Cortex of kidney (tissue), 1 donor: ENCODE measurements at places on chromosomes 13 and 19.

- DNase-seq = no peak
These were observed 172.7 kb downstream of the KLF5 start for GRCh38 chr13:73231471-73231870.

DNA sequence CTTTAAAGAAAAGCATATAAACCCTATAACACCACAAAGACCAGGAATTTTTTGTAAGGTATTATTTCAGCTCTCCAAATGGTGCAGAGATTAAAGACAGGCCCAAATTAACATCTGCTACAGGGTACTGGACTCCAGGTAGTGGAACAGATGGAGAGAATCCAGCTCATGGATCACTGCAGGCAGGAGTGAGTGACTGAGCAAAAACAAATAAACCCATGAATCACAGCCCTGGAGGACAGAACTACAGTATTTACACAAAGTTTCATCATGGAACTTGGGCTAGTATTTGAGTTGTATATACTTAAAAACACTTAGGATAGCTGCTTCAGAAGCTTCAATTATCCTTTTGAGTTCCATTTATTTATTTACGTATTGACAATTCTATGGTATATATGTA is 132.8 kb upstream of the SPRY2 start:
- DNase-seq = no peak

GRCh38 chr19:21326169-21326568 is 3.0 kb downstream of the ZNF708 start:
- DNase-seq = no peak

GRCh38 chr19:28829359-28829758 is 383.6 kb downstream of the UQCRFS1 start:
- DNase-seq = no peak

- no peak for DNase-seq
These were observed 1301.6 kb downstream of the UQCRFS1 start for GRCh38 chr19:27911122-27911898.

GRCh38 chr19:7098096-7098495 is 28.6 kb downstream of the ZNF557 start:
- DNase-seq = no peak

GRCh38 chr19:10823690-10824089 is 12.3 kb downstream of the TMED1 start:
- no peak for DNase-seq

- DNase-seq = no peak
These were observed 343.7 kb downstream of the SPRY2 start for GRCh38 chr13:79997244-79997643.

GRCh38 chr13:105847527-105848291 is 687.8 kb downstream of the EFNB2 start:
- DNase-seq = no peak

GRCh38 chr13:52736891-52737290 is 2.7 kb downstream of the CNMD start:
- DNase-seq = no peak

- DNase-seq = no peak
These were observed 10.6 kb upstream of the KIR2DL4 start for GRCh38 chr19:54792814-54793213.

GRCh38 chr13:38045278-38046048 is 175.9 kb upstream of the TRPC4 start:
- no peak for DNase-seq

- no peak for DNase-seq
These were observed 27.6 kb downstream of the SLC6A16 start for GRCh38 chr19:49297403-49297802.

DNA sequence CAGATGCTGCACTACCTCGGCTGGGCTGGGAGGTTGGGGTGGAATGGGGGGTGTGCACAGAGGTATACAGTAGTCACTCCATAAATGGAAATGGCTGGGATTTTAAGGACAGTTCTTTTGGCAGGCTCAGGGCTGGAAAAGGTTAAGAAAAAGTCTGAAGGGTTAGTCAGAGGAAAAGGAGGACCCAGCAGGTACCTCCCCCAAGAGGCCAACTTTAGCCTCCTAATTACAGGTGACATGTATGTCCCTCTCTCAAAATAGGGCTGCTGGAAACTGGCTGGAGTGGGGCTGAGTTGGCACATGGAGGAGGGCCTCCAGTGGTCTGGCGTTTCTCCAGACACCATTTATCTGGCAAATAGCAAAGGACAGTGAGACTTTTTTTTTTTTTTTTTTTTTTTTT is 994 bp downstream of the CCDC194 start:
- DNase-seq = no peak

- no peak for DNase-seq
These were observed 1.9 kb downstream of the OCEL1 start for GRCh38 chr19:17227798-17228367.

DNA sequence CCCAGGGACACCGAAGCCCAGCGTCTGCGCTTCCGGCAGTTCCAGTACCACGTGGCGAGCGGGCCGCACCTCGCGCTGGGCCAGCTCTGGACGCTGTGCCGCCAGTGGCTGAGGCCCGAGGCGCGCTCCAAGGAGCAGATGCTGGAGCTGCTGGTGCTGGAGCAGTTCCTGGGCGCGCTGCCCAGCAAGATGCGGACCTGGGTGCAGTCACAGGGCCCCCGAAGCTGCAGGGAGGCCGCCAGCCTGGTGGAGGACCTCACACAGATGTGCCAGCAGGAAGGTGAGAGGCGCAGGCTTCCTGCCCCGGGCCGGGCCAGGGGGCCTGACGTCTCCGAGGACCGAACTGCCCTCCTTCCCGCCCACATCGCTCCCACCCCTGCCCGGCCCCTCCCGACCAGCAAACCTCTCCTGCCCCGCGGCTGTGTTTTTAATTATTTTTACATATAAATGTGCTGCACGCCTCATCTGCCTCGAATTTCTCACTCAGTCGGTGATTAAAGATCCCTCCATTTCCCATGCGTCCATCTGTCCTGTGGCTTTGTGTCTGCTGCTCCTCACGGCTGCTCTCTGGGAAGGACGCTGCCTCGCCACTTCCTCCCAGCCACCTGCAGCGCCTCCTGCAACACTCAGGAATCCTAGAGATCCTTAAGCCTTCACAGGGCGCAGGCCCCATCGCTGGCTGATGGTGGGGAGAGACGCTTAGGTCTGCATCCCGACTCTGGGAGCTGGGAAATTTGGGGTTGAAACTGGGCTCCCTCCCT is 4.3 kb downstream of the ZSCAN1 start:
- DNase-seq = no peak

GRCh38 chr19:5792224-5792623 is 1.3 kb upstream of the DUS3L start:
- no peak for DNase-seq

DNA sequence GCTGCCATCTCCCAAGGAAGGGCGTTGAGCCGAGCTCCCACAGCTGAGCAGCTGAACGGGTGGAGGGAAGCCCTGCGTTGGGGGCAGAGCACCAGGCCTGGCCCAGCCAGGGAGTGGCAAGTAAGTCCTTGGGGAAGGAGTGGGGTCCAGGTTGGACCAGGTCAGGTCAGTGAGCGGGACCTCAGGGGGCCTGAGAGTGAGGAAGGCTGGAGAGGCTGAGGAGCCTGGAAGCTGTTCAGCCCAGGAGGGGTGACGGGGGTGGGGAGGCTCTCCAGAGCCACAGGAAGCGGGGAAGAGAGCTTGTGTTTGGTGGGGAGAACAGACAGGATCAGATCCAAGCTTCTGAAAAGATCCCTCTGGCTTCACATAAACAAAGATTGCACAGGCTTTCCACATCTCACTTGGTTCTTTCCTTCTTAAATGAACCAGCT is 55.4 kb upstream of the ATP12A start:
- no peak for DNase-seq

GRCh38 chr13:26041444-26041843 is 10.4 kb downstream of the SHISA2 start:
- no peak for DNase-seq

GRCh38 chr13:26011996-26012821 is 39.6 kb downstream of the SHISA2 start:
- no peak for DNase-seq

DNA sequence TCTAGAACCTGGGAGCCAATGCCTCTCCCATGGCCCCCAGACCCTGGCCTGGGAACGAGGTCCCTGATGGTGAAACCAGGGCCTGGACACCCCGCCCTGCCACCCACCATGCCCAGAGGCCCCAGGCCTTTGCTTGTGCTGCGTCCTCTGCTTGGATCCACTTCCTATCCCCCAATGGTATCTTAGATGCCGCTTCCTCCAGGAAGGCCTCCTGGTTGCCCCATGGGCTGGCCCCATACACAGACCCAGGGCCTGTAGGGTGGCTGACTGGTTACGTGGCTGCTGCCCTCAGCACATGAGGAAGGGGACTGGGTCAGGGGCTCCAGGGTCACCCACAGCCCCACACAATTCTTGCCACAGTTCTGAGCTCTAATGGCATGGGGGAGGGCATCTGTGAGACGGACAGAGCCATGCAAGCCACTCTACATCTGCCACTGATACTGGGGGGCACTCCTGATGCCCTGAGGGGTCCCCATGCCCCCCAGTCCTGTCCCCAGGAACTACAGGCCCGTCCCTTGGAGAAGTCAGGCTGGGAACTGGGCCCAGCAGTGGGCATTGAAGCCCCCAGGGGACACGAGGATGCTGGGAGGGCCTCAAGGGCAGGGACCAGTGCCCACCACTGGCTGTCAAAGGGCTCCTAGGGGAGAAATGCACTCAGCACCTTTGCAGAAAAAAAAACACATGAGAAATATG is 5.0 kb downstream of the RPL36 start:
- DNase-seq = no peak

DNA sequence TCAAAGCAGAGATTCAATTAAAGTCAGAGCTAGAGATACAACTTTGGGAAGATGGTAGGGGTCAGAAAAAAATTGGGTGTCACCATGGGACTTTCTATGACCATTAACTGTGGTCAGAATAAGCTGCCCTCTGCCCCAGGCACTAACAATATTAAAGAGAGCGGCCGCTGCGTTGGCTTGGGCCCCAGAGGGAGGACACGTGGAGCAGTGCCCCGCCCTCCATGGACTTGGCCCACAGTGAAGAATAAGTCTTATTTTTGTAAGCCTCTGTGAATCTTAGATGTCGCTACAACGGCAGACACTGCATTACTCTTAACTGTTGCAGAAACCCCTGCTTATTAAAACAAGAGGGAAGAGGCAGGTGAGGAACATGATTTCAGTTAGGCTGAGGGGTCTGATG is 172.7 kb downstream of the UQCRFS1 start:
- no peak for DNase-seq

DNA sequence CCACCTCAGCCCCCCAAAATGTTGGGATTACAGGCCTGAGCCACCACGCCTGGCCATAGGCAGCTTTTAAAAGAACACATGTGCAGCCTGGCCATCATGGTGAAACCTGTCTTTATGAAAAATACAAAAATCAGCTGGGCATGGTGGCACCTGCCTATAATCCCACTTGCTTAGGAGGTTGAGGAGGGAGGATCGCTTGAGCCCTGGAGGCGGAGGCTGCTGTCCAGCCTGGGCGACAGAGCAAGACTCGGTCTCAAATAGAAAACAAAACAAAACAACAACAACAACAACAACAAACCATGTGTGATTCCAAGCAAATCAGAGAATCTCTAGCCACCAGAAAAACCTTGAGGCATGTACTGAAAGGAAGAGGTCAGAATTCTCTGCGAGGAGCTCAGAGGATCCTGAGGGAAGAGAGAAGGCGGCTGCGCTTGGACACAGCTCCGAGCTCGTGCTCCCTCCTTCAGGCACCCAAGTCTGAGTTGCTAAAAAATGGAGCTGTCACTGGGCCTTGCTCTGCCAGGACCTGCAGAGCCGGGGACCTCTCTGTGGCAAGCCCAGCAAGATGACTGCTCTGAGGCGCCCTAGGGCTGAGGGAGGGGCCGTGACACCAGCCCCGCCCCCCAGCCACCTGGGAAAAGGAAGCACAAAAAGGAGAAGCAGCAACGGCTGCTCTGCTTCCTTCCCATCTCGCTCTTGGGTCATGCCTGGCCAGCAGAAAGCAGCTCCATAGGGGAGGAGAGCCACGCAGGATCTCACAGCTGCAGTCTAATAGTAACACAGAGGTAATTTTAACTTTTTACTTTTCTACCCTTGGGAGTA is at the start of gene ARL11:
Gene ARL11, plus strand, starts transcription at position 677 of the 822 bp plus-strand sequence. CDS start 1,941 bp downstream, outside the sequence.
- DNase-seq = no peak

DNA sequence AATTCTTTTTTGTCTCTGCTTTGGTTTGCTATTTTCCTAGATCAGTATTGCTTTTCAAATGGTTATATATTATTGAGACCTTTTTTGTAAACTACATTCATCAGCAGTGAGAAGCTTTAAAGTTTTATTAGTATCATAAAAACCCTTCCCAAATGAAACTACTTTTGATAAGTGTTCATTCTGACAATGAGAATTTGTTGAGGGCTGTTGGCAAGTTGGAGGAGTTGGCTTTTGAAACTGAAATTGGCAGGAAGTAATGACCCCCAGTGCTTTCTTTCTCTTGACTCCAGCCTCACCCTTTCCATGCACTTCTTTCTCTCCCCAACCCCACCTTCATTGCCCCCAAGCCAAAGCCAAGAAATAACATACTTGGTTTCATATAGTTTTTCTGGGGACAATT is 113.8 kb downstream of the ZIC5 start:
- DNase-seq = no peak

DNA sequence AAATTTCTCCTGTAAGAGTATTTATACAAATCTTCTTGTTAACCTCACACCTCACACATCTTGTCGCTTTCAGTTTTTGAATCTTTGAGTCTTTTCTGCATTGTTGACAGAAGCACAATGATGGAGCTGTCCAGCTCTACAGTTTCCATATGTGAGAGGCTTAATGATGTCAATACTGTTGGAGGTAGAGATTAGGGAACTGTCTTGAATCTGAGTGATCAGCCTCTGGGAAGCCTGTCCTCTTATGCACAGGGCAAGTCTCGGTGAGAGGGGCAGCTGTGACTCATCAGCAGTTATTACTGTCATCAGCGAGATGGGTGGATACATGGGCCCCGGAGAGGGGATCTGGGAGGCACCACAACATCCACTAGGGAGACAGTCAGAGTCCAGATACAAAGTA is 4.6 kb upstream of the ITGBL1 start:
- DNase-seq = no peak

DNA sequence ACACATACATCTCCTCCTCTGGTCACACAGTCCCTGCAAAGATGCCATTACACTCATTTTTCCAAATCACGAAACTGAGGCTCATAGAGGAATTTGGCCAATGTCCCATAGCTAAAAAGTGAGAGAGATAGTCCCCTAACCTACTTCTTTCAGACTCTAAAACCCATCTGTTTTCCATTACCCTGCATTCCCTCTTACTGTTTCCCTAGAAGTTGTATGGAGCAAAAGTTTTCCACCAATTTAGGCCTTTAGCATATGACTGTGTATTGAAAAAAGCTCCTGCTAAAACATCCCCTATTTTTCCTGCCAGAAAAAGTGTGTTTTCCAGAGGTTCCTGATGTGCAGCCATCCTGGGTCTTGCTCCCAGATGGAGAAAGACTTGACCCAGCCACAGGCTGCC is 16.3 kb downstream of the SERP2 start:
- DNase-seq = no peak
